A172 (cell line): ENCODE measurements at places on chromosomes 1 and 21. TPM values are rescaled to one million over a fixed set of nuclear protein-coding genes. Genes with fewer than 3 reads are reported as not detected.

- DNase-seq = no peak
Measured at GRCh38 chr1:114331936-114332335, 178.3 kb upstream of the SYT6 start.

GRCh38 chr1:31855038-31855845 lies 39.4 kb upstream of the SPOCD1 start:
- DNase-seq = peak; percentile 3

- DNase-seq = no peak
Measured at GRCh38 chr1:61426254-61426653, 298.7 kb downstream of the TM2D1 start.

CD34 gene
- total RNA-seq = 0.22 and 0.76 TPM in 2 replicates

FAM72B gene
- 7.0 and 15.3 TPM in 2 replicates for total RNA-seq

LENEP gene
- total RNA-seq = not detected in 2 replicates
